ENCODE measurements at places on chromosomes 12 and 14.

DNA sequence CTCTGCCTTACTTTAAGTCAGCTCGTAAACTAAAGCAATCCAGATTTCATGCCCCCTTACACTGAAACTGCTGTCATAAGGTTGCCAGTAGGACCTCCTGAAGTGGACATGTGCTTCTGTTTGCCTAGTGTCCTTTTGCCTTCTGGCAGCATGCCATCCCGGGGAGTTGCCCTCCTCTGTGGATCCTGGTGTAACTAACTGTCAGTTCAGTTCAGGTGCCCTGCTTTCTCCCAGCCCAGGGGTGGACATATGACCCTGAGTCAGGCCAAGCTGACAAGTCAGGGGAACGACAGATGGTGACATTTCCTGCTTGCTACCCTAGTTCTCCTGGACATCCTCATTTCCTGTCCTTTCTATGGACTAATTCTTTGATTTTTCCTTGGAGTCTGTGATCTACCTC, 25.6 kb downstream of the AKAP6 start:
- DNase-seq = no peak

- no peak for DNase-seq
These were observed 11.8 kb upstream of the CD27 start for GRCh38 chr12:6432991-6433390.

GRCh38 chr12:124698998-124699305, 131.5 kb upstream of the NCOR2 start:
- DNase-seq = no peak

- DNase-seq = no peak
These were observed 209.1 kb downstream of the DACT1 start for GRCh38 chr14:58846682-58847465.

GRCh38 chr12:95117178-95117599, 43.8 kb upstream of the NR2C1 start:
- DNase-seq = peak; percentile 59

- no peak for DNase-seq
These were observed 312.8 kb upstream of the RPL10L start for GRCh38 chr14:46964378-46964777.

All from CD4-positive, alpha-beta T cell treated with Interleukin-1 beta for 1 hour (primary cell).